Gastrocnemius medialis (tissue), 4 donors: ENCODE measurements at places on chromosomes 12 and 14. TPM values are rescaled to one million over a fixed set of nuclear protein-coding genes. Genes with fewer than 3 reads are reported as not detected.
A peak's percentile ranks its signal among the peaks of the same experiment; 100 is the strongest.

DNA sequence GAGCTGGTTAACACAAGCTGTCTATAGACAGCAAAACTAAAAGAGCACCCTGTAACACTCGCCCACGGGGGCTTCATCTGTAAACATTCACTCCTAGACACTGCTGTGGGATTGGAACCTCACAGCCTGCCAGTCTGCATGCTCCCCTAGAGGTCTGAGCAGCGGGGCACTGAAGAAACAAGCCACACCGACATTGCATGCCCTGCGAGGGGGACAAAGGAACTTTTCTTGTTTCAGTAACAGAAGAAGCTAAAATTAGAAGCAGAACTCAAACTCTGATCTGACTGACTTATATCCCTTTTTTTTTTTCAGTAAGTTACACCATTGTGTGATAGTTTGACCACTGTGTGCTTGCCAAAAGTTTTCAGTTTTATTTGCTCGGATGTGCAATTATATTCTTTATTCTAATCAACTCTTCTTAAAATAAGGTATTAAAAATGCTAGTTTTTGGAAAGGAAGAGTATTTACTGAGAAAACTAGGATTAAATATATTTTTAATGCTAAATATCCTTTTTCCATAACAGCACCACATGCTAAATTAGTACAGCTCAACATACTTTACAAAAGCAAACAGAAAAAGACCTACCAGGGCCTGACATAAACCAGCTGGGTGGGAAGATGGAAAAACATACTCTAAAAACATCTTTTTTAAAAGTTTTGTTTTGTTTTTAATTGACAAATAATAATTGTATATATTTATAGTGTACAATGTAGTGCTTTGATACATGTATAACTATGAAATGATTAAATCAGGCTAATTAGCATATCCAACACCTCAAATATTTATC lies 100.2 kb downstream of the EPS8 start:
- H3K27me3 ChIP-seq = no peaks in the 10 kb centered on the region
- H3K36me3 ChIP-seq = no peaks in the 10 kb centered on the region
- no peak overlapping the region for H3K4me3 ChIP-seq
- no peak for DNase-seq
- H3K27ac ChIP-seq = peak overlapping the region; percentile 14

DNA sequence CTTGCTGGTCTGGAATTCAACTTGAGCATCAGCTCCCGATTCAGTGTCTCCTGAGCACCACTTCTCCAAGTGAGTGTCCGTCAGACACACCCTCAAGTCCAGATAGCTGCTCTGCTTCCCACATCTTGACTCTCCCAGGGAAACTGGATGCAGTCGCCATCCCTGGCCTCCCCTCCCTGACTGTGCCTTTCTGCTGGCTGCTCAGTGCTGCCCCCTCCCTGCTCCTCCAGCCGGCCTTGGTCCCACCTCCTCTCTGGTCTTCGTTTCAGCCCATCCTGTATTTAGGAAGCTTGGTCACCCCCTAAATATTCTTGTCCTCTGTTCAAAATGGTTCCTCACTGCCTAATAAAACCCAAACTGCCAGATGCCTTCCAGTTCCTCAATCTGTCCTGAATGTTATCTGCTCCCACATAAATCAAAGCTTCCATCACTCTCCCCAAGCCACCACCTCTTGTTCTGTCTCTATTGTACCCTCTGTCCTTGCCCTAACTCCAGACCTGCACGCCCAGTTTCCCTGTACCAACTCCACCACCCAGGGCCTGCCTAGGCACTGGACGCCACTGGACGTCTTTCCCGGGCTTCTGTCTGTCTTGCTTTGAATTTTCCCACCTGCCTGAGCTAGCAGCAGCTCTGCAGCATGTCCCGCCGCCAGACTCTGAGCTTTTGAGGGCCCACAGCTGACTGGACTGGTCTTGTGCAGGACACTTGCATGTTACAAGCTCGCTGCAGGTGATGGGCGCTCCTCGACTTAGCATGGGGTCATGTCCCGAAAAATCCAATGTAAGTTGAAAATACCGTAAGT lies 33.8 kb downstream of the CCDC92 start:
- H3K27me3 ChIP-seq = no peaks in the 10 kb centered on the region
- H3K4me3 ChIP-seq = no peak overlapping the region
- H3K4me1 ChIP-seq = no peaks in the 10 kb centered on the region
- no peaks in the 10 kb centered on the region for H3K36me3 ChIP-seq
- H3K27ac ChIP-seq = no peak overlapping the region

DNA sequence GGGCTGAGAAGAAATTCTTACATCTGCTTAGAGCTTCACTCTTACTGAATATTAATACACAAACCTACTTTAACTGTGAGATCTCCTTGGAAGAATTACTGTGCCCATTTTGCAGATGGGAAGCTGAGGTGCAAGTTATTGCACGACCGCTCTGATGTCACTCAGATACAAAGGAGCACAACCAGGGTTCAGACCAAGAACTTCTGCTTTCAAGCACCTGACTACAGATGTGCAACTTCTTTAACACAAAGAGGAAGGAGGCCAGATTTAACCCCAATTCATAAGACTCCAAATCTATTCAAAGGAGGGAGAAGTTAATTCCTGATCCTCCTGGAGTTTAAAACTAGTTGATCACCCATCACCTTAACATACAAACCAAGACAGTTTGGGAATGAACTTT lies 232.6 kb downstream of the VRK1 start:
- H3K36me3 ChIP-seq = no peaks in the 10 kb centered on the region
- H3K27ac ChIP-seq = no peak overlapping the region
- DNase-seq = no peak
- no peak overlapping the region for H3K4me3 ChIP-seq
- no peaks in the 10 kb centered on the region for H3K4me1 ChIP-seq
- H3K27me3 ChIP-seq = no peaks in the 10 kb centered on the region

- peaks cover 46% of the 10 kb centered on the region for H3K4me1 ChIP-seq
- H3K27me3 ChIP-seq = no peaks in the 10 kb centered on the region
- H3K27ac ChIP-seq = no peak overlapping the region
- H3K36me3 ChIP-seq = no peaks in the 10 kb centered on the region
- no peak overlapping the region for H3K4me3 ChIP-seq
Observed at GRCh38 chr12:3152892-3153291, 75.7 kb downstream of the TSPAN9 start.

DNA sequence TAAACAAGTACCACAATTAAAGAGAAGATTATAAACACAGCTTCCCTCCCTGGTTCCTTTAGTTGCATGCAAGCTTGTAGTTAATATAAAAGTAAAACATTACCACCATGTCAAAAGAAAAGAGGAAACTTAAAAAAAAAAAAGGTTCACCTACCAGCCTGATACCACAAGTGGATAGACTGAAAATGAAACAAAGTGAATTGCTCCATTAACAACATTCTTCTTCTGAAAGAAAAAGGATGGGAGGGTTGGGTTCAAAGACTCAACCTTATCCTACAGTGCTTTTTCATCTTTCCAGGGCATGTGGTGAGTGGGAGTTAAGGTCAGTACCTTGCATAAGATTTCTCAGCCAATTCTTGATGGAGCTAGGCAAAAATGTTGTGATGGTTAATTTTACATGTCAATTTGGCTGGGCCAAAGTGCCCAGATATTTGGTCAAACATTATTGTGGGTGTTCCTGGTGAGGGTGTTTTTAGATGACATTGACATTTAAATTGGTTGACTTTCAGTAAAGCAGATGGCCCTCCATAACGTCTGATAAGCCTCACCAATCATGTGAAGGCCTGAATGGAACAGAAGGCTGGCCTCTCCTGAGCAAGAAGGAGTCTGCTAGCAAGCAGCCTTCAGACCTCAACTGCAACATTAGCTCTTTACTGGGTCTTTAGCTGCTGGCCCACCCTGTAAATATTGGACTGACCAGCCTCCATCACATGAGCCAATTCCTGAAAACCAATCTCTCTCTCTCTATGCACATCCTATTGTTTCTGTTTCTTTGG lies 28.8 kb downstream of the VCPKMT start:
- DNase-seq = no peak
- H3K4me3 ChIP-seq = no peak overlapping the region
- H3K36me3 ChIP-seq = no peaks in the 10 kb centered on the region
- H3K27me3 ChIP-seq = no peaks in the 10 kb centered on the region
- no peak overlapping the region for H3K27ac ChIP-seq

GRCh38 chr12:69616025-69616424 lies 5.3 kb upstream of the LRRC10 start:
- H3K4me3 ChIP-seq = no peak overlapping the region
- no peaks in the 10 kb centered on the region for H3K36me3 ChIP-seq
- DNase-seq = no peak
- no peaks in the 10 kb centered on the region for H3K27me3 ChIP-seq
- H3K4me1 ChIP-seq = no peaks in the 10 kb centered on the region

DNA sequence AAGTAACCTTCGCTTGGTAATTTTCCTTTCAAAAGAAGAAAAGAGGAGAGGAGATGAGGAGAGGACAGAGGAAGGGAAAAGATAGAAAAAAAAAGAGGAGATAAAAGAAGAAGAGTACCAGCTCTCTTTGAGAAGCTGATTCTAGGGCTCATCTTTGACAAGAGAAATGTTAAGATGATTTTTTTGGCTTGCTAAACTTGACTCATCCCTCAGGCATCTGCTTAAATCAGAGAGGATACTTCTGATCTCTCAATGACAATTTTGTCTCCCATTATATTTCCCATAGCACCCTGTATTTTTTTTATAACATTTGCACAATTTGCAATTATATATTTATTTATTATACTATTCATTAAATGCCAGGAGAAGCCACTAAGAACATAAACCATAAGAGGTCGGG lies 17.1 kb downstream of the SYT1 start:
- H3K4me1 ChIP-seq = no peaks in the 10 kb centered on the region
- no peaks in the 10 kb centered on the region for H3K27me3 ChIP-seq
- DNase-seq = no peak
- H3K36me3 ChIP-seq = no peaks in the 10 kb centered on the region
- no peak overlapping the region for H3K27ac ChIP-seq

GRCh38 chr14:86997271-86997670 lies 995.7 kb downstream of the GALC start:
- H3K27ac ChIP-seq = no peak overlapping the region
- H3K4me3 ChIP-seq = no peak overlapping the region
- DNase-seq = no peak
- H3K27me3 ChIP-seq = no peaks in the 10 kb centered on the region
- no peaks in the 10 kb centered on the region for H3K36me3 ChIP-seq

DNA sequence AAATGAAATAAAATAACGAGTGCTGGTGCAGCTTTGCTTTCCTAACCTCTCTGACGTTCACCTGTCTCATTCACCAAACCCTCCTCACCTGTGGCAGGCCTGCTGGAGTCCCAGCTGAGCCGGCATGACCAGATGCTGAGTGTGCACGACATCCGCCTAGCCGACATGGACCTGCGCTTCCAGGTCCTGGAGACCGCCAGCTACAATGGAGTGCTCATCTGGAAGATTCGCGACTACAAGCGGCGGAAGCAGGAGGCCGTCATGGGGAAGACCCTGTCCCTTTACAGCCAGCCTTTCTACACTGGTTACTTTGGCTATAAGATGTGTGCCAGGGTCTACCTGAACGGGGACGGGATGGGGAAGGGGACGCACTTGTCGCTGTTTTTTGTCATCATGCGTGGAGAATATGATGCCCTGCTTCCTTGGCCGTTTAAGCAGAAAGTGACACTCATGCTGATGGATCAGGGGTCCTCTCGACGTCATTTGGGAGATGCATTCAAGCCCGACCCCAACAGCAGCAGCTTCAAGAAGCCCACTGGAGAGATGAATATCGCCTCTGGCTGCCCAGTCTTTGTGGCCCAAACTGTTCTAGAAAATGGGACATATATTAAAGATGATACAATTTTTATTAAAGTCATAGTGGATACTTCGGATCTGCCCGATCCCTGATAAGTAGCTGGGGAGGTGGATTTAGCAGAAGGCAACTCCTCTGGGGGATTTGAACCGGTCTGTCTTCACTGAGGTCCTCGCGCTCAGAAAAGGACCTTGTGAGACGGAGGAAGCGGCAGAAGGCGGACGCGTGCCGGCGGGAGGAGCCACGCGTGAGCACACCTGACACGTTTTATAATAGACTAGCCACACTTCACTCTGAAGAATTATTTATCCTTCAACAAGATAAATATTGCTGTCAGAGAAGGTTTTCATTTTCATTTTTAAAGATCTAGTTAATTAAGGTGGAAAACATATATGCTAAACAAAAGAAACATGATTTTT lies 17.1 kb upstream of the AMN start:
- no peak for DNase-seq
- no peaks in the 10 kb centered on the region for H3K27me3 ChIP-seq
- no peak overlapping the region for H3K27ac ChIP-seq

The SLC7A8 gene
- 199 TPM for total RNA-seq

The TOMM20L gene
- total RNA-seq = not detected

The C12orf56 gene
- total RNA-seq = not detected

The TSHR gene
- not detected for total RNA-seq

The RNASE9 gene
- not detected for total RNA-seq

The KRT6C gene
- not detected for total RNA-seq

The TAS2R8 gene
- total RNA-seq = not detected

The NFATC4 gene
- total RNA-seq = 13.2 TPM

The LMO3 gene
- total RNA-seq = 1.0 TPM
